ENCODE measurements at places on chromosomes 4 and X.
A peak's percentile ranks its signal among the peaks of the same experiment; 100 is the strongest.

GRCh38 chrX:78452356-78452755 is 124.9 kb upstream of the CYSLTR1 start:
- DNase-seq = no peak

DNA sequence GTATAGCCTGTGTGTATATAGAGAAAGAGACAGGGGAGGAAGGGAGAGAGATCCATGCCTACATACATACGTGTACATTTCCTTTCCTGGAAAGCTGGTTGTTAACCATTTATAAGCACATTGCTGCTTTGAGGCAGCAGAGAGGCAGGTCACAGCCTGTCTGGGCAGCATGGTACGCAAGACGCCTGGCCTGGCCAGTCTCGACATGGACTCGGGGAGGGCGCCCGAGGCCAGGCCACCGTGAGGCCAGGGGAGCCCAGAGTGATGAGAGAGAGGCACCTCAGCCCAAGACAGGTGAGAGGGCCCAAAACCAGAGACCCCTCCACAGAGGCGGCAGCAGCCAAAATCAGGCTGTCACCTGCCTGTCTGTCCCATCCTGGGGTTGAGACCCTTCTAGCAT is 3.9 kb downstream of the TREX2 start:
- DNase-seq = no peak

- DNase-seq = no peak
Observed at GRCh38 chr4:18816228-18816895, 794.8 kb upstream of the LCORL start.

GRCh38 chr4:13618212-13618806 is 9.2 kb downstream of the BOD1L1 start:
- DNase-seq = no peak

DNA sequence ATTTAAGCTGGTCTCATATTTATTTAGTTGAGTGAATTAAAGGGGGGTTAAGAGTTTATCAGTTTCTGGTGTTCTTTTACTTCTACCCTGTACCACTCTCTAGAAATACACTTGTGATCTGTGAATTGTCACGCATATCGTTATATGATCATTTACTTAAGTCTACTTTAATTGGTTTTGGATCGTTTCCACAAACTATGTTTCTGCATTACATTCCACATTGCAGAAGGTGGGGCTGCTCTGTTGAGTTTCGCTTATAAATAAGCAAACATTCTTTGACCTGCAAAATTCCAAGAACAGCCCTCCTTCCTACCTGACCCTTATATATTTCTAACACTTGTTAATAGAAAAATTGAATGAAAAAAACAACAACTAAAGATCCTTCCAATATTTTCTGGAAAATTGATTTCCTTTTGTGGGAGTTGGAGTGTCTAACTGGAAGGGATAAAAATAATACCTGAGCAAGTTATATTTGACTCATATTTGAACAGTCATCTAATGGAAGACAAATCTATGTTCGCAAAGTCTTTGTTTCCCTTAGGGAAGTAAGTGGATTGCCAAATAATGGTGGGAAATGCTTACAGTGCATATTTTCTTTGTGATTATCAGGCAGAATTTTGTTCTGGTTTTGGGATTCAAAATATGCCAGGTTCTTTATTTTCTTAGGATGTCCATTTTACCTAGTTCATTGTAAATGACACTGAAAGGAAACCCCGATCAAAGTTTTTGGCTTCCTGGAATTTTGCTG is 152.7 kb downstream of the RELL1 start:
- no peak for DNase-seq

- no peak for DNase-seq
Observed at GRCh38 chrX:101393530-101394305, 2.9 kb downstream of the RPL36A start.

DNA sequence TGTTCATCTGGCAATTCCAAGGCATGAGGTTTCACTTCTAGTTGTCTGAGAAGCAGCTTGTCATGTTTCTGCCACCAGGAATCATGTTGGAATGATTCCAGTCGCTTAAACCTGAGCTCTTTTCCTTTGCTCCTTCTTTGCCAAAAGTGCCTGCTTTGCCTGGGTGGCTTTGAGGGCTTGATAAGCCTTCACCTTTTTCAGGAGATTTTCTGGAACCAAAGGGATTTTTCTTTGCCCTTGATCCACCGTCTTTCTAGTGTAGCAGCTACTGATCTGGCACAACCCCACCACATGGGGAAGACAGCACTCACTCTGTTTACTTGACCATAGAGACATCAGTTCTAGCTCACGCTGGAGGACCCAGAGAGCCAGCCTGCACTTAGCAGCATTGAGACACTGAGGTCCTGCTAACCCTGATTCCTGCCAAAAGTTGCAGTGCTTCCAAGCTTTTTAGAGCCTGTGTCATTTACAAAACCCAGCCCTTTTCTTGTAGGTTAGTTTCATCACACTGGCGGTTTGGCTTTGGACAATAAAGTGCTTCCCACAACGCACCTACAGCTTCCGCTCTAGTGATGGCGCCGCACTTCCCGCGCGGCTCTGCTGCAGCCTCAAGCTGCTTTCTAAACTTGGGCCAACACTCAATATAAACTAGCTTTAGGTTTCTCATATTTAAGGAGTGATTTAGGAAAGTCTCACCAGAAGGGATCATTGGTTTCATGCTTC is 7.3 kb upstream of the CCNI start:
- DNase-seq = no peak

DNA sequence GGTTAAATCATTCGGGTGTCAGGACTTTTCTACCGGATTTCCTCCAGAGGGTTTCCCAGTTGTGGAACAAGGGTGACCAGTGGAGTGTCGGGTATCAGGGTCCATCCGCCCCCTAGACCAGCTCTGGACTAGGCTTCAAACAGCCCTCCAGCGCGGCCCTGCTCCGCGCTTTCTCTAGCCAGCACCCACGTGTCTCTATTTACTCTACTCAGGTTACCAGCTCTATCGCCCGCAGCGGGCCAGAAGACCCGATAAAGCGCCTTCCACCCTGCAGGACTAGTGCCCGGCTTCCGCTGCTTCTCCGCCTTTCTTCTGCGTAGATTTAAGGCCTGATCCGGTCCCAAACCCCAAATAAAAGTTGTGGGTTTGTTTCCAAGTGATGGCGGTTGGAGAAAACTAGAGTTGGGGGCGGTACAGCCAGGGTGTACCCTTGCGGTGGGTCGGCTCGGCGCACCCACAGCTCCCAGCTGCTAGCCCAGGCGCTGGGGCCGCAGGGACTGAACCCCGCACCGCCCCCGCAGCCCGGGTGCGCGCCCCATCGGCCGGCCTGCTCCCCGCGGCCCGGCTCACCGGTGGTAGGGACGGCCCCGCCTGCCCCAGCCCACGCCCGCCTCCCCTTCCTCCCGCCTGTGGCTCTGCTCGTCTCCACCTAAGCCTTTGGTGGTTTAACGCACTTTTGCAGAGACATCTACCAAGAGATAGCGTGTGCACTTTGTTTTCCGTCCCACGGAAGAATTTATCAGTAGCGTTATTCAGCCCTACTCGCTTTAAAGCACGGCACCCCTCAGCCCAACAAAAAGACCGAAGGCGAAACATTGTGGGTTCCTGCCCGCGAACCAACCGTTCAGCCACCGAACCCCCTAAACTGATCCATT is 2.1 kb downstream of the LEF1 start:
- no peak for DNase-seq

- DNase-seq = no peak
Observed at GRCh38 chr4:60450054-60450453, 750.1 kb upstream of the ADGRL3 start.

DNA sequence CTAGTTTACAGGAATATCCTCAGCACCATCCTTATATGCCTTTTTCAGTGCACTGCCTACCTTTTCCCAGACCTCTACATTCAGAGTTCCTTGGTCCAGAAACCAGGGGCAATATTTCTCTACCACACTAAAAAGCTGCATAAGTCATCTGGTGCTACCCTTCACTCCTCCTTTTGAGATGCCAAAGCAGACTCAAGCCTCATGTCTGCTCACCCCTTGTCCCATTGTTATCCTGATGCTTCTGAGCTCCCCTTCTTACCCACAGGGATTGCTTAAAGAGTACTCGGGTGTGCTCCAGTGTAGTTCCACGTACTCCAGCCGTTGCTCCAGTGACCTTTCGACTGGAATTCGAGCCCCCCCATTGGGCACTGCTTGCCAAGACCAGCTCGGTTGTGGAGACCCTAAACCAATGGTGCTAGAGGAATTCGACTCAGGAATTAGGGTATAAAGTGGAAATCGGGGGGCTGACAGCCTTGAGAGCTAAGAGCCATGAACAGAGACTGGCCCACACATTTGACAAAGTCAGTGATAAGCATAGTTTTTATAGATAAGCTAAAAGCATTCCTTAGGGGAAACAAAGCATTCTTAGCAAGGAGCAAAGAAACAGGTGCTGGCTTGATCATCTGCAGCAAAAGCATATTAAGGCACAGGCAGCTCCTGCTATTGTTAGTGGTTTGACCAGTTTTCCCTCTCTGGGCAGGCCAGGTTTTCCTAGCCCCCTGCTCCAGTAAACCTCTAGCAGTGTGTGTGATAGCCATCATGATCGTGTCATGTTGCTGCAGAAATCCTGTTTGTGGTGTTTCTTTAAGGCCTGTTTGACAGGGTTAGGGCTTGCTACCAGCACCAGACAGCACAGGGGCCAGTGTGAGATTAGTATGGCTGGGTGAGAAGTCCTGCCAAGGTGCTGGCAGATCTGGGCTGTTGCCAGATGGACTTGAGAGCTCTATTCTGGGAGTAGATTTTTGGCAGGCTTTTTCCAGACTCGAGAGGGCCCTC is 57.5 kb upstream of the WDR1 start:
- DNase-seq = peak; percentile 2

DNA sequence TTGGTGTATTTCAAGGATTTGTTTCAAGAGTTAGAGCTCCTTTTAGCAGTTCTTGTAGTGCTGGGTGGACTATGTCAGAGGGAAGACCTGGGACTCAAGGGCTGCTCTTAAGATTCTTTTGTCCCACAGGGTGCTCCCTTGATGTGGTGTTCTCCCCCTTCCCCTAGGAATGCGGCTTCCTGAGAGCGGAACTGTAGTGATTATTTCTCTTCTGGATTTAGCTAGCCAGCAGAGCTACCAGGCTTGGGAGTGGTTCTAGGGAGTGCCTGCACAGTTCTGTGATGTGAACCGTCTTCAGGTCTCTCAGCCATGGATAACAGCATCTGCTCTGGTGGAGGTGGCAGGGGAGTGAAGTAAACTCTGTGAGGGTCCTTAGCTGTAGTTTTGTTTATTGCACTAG is 336.8 kb downstream of the FSTL5 start:
- no peak for DNase-seq

- DNase-seq = no peak
Observed at GRCh38 chrX:55161581-55161980, 58.6 kb upstream of the PAGE5 start.

Measured in NCI-H2107 (cell line).